Bladder microvascular endothelial cell (primary cell): ENCODE measurements at places on chromosomes 1 and 21. TPM values are rescaled to one million over a fixed set of nuclear protein-coding genes. Genes with fewer than 3 reads are reported as not detected.

GUCA2B gene
- total RNA-seq = not detected in 2 replicates

ARID4B gene
- total RNA-seq = 32.2 and 74.3 TPM in 2 replicates

EFNA1 gene
- 99.7 and 161 TPM in 2 replicates for total RNA-seq

GCSAML gene
- under 0.01 TPM in 1 of 2 replicates, not detected in the other for total RNA-seq

AADACL3 gene
- total RNA-seq = not detected in 2 replicates

SRRM1 gene
- 14.6 and 32.4 TPM in 2 replicates for total RNA-seq

SELL gene
- total RNA-seq = 0.31 and 0.32 TPM in 2 replicates

SLC25A34 gene
- total RNA-seq = under 0.01 and 0.44 TPM in 2 replicates

OR2L2 gene
- total RNA-seq = not detected in 2 replicates

CELA2A gene
- not detected in 2 replicates for total RNA-seq

CD247 gene
- 0.06 TPM in 1 of 2 replicates, not detected in the other for total RNA-seq

ACTL8 gene
- not detected in 2 replicates for total RNA-seq

ST6GALNAC5 gene
- total RNA-seq = not detected in 2 replicates

GNG4 gene
- total RNA-seq = 0.16 and 0.19 TPM in 2 replicates

INSRR gene
- total RNA-seq = not detected in 2 replicates

COL8A2 gene
- total RNA-seq = 0.16 and 1.8 TPM in 2 replicates

KRTAP10-6 gene
- total RNA-seq = not detected in 2 replicates

CELA3B gene
- not detected in 2 replicates for total RNA-seq

BEND5 gene
- total RNA-seq = 0.16 and 0.94 TPM in 2 replicates

APCS gene
- total RNA-seq = not detected in 2 replicates

ADAM30 gene
- total RNA-seq = not detected in 2 replicates

S100A7A gene
- total RNA-seq = not detected in 2 replicates

TDRKH gene
- total RNA-seq = 3.2 and 6.4 TPM in 2 replicates
